Stimulated activated CD8-positive, alpha-beta memory T cell treated with anti-CD3 and anti-CD28 coated beads, Interleukin-7, amount 100 ng/mL, for 1 hour (primary cell): ENCODE measurements at places on chromosomes 12 and 14.

DNA sequence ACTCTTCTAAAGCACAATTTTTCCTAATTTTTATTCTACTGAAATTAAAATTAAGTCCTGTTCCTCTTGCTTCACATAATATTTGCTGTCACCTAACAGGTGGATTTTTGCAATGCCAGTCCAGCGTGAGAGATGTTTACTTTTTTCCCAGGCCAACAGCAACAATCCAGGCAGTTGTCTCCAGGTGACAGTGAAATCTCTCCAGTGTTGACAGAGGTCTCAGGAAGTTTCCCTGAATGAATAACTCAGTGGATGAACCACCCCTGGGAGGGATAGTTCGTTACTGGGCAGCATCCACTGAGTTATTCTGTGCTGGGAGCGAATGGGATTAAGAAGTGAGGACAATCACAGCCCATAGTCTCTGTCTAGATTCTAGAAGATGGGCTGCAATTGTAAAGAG is 7.1 kb upstream of the NT5DC3 start:
- no peak for DNase-seq

GRCh38 chr12:3437986-3438385 is 53.0 kb upstream of the PRMT8 start:
- no peak for DNase-seq

DNA sequence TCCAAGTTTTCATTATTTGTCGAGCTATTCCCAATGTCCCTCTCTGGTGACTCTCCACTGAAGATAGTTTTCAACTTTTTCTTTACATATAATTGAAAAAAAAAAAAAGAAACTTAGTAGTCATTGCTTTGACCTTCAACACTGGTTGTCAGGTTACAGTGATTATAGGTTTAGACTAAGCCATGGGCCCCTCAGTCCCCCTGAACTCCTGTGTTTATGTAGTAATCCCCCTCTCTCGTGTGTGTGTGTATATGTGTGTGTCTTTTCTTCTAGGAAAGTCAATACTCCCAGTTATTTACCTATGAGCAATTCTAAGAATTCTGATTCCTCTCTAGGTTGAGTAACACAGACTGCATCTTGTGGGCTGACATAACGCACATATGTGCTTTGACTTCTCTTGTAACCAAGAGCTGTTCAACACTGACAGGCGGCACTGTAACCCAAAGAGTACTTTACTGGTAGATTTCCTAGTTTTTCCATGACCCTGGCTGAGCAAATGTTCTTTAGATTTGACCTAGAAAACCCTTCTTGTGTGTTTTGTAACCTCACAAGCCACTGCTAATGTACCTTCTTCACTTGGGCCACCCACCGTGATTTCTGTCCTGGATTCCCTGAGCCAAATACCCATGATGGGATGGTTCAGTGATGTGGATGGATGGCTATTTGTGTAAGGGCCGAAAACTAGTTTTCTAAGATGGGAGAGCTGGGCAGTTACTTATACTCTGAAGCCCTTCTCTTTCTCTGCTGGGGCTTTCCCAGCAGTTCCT is 15.0 kb upstream of the MANSC4 start:
- DNase-seq: no peak

GRCh38 chr12:110640275-110641025 is 26.5 kb downstream of the TCTN1 start:
- no peak for DNase-seq

GRCh38 chr12:29320295-29321085 is 60.5 kb downstream of the ERGIC2 start:
- no peak for DNase-seq

DNA sequence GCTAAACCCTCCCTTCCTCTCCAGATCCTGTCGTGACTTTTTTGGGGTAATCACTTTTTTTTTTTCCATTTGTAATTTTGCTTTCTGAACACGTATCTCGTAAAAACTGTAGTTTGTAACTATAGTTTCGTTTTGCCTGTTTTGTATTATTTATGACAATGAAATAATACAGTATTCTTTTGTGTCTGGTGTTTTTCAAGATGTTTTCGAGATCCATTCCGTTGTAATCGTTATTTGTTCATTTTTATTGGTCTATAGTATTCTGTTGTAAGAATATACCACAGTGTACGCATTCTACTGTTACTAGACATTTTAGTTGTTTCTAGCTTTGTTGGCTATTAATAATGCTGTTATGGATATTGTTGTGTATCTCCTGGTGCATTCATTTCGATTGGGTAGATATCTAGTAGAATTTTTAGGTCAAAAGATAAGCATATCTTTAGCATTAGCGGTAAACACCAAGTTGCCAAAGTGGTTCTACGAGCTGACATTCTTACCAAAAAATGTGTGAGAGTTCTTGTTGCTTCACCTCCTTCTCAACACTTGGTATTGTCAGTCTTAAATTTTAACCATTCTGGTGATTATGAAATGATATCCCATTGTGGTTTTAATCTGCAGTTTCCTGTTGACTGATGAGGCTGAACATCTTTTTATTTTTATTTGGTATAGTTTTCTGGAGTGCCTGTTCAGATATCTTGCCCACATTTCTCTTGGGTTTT is 92.3 kb upstream of the EVL start:
- DNase-seq: no peak

DNA sequence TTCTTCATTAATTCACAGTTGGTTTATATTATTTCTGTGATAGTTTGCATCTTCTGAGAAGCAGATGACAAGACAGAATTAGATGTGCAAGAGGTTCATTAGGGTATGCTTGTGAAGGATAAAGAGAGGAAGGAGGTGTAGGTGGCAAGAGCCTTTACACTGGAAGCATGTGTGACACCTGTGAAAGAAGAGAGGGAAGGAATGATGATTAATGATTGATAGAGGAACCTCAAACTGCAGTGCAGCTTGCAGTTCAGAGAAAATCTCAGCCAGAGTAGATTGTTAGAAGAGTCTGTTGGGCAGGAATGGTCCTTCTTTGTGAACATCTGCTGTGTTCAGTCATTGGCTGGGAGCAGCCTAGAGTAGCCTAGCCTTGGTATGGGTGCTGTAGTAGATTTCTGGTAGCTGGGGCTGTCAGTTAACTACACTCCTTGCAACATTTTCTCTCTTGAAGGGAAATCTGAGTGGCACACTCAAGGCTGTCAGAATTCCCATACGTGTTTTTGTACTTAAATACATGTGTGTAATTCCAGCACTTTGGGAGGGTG is 9.0 kb downstream of the RCOR1 start:
- DNase-seq: no peak

DNA sequence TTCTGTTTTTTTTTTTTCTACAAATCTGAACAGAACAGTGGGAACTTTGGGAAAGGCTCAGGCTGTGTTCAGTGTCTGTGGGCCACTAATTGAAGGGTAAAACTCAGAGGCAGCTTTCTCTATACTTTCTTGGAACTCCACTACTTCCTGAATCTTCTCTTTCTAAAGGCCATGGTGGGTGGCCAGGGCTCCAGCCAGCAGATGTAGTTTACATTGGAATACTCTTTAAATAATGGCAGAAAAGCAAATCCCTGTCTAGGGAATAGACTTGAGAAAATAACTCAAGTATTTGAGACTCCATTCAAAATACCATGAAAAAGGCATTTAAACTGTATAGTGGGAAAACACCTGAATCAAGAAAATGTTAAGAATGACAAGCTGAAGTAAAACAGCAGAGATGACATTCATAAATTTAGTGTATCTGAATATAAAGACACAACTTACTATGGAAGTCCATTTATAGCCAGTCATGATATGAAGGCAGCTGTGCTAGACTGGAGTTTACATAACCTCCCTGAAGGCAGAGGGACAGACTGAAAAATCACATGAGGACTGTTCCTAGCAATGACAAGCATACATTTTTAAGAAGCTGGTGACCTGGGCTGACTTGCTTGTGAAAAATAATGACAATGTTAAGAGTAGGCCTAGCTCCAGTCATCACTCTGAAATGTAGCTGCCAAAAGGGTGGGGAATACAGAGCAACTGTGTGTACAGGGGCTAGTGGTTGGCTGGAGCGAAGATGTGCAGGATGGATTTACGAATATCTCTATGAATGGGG is 168.6 kb downstream of the STXBP6 start:
- DNase-seq: no peak

- no peak for DNase-seq
Observed at GRCh38 chr12:4991373-4991772, 52.3 kb upstream of the KCNA5 start.

DNA sequence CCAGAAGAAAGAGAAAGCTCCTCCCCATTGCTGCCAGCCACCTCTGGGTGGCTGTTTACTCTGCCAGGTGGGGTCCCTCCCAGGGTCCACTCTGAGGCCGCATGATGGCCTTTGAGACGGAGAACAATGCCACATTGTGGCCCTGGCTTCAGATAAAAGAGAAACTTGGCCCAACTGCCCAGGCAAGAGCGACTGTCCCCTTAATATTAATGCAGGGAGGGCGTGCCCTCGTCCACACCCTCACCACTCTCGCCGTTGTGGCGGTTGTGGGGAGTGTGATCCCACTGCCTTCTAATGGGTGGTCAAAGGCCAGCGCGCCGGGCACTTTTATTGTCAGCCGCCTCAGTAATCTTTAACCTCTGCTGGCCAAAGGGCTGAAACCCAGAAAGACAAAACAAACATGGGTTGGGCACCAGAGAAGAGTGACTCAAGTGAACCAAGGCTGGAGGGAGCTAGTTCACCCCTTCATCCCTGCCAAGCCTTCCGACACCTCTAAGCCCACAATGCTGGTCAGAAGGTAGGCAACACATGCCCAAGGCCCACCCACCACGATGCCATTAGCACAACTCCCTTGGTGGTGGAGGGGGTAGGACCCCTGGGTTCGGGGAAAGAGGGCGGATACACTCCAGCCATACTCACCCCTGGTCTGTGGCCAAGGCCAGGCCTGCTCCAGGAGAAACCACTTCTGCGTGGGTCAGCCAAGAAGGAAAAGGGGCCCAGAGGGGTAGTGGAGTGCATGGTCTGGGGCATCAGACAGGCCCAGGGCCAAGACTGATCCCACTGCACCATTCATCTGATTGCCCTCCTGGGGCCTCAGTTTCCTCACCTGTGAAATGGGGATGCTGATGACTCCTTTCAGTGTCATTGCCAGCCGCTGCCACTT is 44.5 kb upstream of the BCL11B start:
- no peak for DNase-seq

- no peak for DNase-seq
Observed at GRCh38 chr12:66120477-66120876, 10.1 kb downstream of the LLPH start.

- DNase-seq: no peak
Observed at GRCh38 chr12:95336387-95337067, 118.9 kb downstream of the VEZT start.

GRCh38 chr14:90239139-90239538 is 17.2 kb upstream of the PSMC1 start:
- DNase-seq: no peak

- DNase-seq: no peak
Observed at GRCh38 chr14:99892406-99892805, 99.2 kb downstream of the EML1 start.

DNA sequence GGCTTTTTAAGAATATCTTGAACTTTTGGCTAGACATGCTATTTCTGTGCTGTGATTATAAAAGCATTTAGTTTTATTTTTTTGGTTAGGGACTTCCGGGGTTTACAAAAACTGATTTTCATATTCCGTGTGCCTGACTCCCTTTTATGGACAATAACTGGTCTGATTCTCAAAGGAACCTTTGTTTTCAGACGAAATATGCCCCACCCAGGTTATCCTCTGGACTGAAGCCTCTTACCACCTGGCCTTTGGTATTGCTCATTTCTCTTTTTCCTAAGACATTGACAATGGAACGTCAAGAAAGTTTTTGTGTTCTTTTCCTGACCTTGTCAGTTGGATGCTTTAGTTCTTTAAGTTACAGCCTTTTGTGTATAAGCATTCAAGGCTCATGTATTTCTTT is 10.8 kb downstream of the TIGAR start:
- no peak for DNase-seq

DNA sequence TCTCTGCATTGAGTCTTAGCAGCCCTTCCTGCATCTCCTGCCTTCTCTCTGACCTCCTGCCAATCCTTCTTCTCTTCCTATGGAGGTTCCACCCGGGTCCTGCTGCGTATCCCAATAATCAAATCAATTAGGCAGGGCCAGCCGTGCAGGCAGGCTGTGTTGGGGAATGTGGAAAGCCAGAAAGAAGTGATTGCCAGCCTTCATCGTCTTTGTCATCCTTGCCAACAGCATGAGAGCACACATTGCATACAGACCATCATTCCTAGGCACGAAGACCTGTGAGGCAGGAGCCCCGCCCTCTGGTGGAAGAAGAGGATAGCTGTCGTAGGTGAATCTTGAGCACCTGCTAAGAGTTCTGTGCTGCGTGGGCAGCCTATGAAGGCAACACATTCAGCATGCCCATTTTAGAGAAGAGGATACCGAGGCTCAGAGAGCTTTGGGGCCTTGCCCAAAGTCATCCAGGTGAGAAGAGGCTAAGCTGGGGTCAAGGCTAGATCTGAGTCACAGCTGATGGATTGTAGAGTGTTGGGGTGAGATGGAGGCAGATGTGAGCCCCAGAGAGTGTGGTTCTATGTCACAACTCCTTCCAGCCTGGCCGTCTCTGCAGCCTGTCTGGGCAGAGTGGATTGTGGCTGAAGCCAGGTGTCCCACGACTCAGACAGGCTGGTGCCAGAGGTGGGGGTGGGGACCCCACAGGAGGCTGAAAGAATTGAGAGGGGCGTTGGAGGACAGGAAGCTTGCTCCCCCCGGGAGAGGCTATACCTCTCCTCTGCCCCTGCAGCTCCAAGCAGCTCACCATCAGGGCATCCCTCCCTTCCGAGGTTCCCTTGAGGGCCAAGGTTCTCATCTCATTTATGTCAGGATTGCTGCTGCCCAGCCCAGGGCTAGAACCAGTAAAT is 12.7 kb downstream of the C14orf132 start:
- no peak for DNase-seq

DNA sequence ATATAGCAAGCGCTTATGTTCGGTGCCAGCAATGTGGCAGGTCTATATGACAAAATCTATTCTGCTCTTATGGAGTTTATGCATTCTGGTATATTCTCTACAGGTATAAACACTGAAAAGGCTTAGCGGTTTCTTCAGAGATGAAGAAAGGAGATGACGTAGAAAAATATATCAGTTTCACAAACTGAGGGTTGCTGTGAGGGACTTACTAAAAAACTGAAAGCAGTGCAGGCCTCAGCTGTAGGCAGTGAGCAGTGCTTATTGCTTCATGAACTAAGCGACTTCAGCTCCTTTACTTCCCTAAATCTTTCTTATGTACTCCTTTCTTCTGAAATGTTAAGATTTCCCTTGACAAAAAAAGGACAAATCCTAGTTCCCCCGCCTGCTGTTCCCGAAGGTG is 4.5 kb downstream of the DDX47 start:
- no peak for DNase-seq

DNA sequence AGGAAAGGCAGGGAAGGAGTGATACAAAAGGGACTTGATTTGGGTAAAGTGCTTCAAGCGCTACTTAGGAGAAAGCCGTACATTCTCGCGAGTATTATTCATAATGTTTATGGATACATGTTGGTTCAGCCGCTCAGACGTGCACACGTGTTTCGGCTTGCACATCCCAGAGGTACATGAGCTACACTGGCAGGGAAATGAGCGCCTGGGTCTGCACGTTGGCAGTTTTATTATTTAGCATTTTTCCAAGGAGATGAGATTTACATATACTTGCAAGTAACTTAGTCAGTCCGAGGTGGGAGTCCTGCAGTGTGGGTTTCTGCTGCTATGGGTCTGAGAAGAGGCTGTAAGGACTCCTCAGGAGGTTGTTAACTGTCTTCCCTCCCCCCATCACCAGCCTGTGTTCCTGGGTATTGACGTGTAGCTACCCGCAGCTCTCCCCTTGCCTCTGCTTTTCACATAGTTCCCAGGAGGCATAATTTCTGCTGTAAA is 1.5 kb downstream of the PRKCH start:
- no peak for DNase-seq
